Activated B cell treated with CpG ODN at 0.5 μM for 24 hours (primary cell): ENCODE measurements at places on chromosomes 1 and 21. TPM values are rescaled to one million over a fixed set of nuclear protein-coding genes. Genes with fewer than 3 reads are reported as not detected.
A peak's percentile ranks its signal among the peaks of the same experiment; 100 is the strongest.

DNA sequence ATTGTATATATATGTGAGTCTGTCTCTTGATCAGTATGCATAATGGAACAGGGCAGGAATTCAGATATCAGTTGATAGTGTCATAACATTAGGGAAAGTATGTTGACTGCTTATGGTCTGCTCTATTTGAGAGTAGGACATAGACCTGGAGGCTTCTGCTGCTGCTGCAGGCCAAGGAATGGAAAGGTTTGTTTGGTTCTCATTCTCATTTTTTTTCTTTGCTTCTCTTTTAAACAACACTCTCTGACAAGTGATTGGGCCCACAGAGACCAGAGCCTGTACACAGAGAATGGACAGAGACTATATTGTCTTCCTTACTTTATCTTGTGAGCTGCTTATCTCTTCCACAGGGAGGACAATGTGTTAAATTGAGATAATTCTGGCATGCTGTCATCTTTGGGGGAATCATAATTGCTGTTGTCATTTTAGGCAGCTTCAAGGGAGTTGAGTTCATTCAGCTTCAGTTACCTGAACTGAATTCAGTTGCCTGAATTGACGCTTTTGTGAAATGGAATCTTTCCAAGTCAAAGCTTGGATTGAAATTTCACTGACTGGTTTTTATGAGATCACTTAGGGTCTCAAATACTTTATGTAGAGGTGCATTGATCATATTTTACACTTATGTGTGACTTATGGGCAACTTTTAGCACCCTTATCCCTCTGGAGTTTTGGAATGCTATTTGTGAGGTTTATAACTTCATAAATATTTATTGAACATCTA, 16.9 kb downstream of the CAP1 start:
- H3K27me3 ChIP-seq: no peaks in the 10 kb centered on the region
- peaks cover 73% of the 10 kb centered on the region for H3K36me3 ChIP-seq
- no peak for DNase-seq
- H3K27ac ChIP-seq: peak overlapping the region; percentile 72

- DNase-seq: peak; percentile 61
- H3K4me3 ChIP-seq: peak overlapping the region; percentile 89
- no peaks in the 10 kb centered on the region for H3K27me3 ChIP-seq
- H3K36me3 ChIP-seq: no peaks in the 10 kb centered on the region
Measured at GRCh38 chr1:244918421-244919319, 54.3 kb upstream of the HNRNPU start.

DNA sequence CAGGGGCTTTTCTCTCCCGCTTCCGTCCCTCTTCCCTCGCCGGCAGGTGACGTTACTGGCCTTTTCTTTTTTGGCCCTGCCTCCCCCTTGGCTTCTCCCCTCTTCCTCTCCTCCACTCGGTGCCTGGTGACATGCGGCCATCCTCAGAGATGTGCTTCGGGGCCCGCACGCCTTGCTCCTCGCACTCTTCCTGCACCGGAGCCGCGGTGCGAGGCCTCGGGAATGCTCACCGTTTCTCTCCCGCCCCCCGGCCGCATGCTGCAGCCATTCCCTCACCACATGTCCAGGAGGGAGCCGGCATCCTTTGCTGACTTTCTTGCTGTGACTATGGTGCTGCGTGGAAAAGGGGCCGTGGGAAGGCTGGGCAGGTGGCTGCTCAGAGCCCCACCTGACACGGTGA, 39.3 kb downstream of the PDE9A start:
- H3K4me1 ChIP-seq: no peaks in the 10 kb centered on the region
- no peaks in the 10 kb centered on the region for H3K27me3 ChIP-seq
- H3K27ac ChIP-seq: no peak overlapping the region

SLFNL1 gene
- total RNA-seq: 0.39 and 0.47 TPM in 2 replicates

GRCh38 chr1:201655910-201656309, 117.0 kb downstream of the NAV1 start:
- H3K4me1 ChIP-seq: peaks cover 9% of the 10 kb centered on the region
- peaks cover 14% of the 10 kb centered on the region for H3K27me3 ChIP-seq
- DNase-seq: no peak

- H3K4me3 ChIP-seq: no peak overlapping the region
- H3K27ac ChIP-seq: no peak overlapping the region
- no peaks in the 10 kb centered on the region for H3K4me1 ChIP-seq
- no peaks in the 10 kb centered on the region for H3K27me3 ChIP-seq
- no peaks in the 10 kb centered on the region for H3K36me3 ChIP-seq
Measured at GRCh38 chr21:16241016-16241415, 511.2 kb downstream of the USP25 start.

DNA sequence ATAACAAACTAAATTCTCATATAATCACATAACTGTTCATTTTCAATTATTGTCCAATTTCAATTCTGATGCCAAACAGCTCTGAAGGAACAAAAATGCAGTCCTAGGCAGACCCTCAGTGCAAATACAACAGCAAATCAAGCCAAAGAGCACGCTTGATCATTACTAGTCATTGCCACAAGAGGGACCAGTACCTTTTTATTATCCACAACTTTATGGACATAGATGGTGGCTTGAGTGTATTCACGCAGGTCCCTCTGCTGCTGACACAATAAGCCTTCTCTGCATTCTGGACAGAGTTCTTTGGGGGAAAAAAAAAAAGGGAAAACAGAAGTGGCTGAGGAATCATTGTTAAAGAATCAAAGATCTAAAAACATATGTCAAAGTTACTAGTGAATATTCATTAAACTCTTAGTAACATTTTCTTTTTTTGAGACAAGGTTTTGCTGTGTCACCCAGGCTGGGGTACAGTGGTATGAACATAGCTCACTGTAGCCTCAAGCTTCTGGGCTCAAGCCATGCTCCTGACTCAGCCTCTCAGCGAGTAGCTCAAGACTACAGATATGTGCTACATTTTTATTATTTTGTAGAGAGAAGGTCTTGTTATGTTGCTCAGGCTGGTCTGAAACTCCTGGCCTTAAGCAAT, 34.3 kb upstream of the RAP1GAP start:
- no peak overlapping the region for H3K27ac ChIP-seq
- no peak for DNase-seq
- H3K4me1 ChIP-seq: peaks cover 11% of the 10 kb centered on the region
- peaks cover 80% of the 10 kb centered on the region for H3K36me3 ChIP-seq
- H3K4me3 ChIP-seq: no peak overlapping the region

LRRIQ3 gene
- total RNA-seq: 1.00 and 1.5 TPM in 2 replicates

DNA sequence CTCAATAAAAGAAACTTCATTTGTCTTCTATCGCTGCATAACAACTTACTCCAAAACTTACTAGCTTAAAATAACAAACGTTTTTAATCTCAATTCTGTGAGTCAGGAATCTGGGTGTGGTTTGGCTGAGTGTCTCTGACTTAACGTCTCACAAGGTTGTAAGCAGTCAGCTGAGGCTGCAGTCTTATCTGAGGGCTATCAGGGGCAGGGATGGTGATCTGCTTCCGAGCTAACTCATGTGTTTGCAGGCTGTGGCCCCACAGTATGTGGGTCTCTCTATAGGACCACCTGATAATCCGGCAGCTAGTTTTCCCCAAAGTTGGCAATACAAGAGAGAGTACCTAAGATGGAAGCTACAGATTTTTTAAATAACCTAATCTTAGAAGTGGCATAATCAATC, 234.2 kb upstream of the FGGY start:
- DNase-seq: no peak
- no peaks in the 10 kb centered on the region for H3K27me3 ChIP-seq
- peaks cover 30% of the 10 kb centered on the region for H3K4me1 ChIP-seq
- no peak overlapping the region for H3K4me3 ChIP-seq

DNA sequence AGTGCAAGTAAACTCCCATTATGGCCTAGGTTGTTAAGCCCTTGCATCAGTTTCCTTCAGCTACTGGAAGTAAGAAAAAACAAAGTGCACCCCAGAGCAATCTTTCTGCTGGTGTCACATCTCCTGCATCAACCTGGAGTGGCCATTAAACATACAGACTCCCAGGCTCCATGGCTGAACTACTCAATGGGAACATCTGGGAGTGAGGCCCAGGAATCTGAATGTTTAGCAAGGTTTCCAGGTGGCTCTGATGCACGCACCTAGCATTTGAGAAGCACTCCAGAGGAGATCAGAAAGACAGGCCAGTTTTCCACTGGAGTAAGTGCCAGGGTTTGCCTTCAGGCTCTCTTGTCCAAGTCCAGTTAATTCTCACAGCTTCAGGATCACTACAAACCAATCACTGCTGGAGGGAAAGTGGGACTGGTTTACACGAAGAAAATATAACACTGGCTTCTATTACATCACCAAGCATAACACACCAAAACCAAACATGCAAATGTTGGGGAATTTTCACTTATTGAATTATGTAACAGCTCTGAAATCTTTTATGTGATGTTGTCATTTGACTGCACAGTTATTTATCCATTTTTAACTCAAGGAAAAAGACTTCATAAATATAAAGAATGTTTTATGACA, 22.3 kb upstream of the ABCA4 start:
- H3K27me3 ChIP-seq: peaks cover 6% of the 10 kb centered on the region
- no peak overlapping the region for H3K4me3 ChIP-seq
- DNase-seq: no peak
- no peaks in the 10 kb centered on the region for H3K4me1 ChIP-seq
- H3K36me3 ChIP-seq: no peaks in the 10 kb centered on the region
- no peak overlapping the region for H3K27ac ChIP-seq

- H3K27ac ChIP-seq: peak overlapping the region; percentile 71
- DNase-seq: no peak
- H3K4me3 ChIP-seq: peak overlapping the region; percentile 24
- peaks cover 54% of the 10 kb centered on the region for H3K36me3 ChIP-seq
Measured at GRCh38 chr1:145991735-145992412, 4.5 kb downstream of the TXNIP start.

- no peaks in the 10 kb centered on the region for H3K4me1 ChIP-seq
- no peak overlapping the region for H3K27ac ChIP-seq
- no peak for DNase-seq
Measured at GRCh38 chr21:46020581-46020980, 39.0 kb downstream of the COL6A1 start.

DNA sequence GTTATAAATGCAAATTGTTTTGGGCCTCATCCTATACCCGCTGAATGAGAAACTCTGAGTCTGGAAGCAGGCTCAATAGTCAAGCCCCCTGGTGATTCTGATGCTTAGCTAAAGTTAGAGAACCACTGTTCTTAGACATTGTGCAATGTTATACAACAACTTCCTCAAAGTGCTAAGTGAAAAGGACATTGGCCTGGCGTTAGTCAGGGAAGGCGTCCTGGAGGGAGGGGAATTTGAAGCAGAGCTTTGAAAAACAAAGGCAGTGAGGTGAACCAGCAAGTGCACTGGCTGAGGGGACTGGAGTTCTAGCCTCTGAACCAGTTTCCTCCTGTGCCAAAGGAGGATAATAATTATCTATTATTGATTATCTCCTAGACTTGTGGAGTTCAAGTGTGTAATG, 5.1 kb downstream of the CD1D start:
- no peaks in the 10 kb centered on the region for H3K27me3 ChIP-seq
- no peak overlapping the region for H3K27ac ChIP-seq
- peaks cover 48% of the 10 kb centered on the region for H3K4me1 ChIP-seq
- DNase-seq: no peak
- H3K36me3 ChIP-seq: peaks cover 31% of the 10 kb centered on the region

FMO3 gene
- total RNA-seq: not detected in 2 replicates

GRCh38 chr1:78831731-78832360, 174.7 kb downstream of the ADGRL4 start:
- no peak for DNase-seq
- no peak overlapping the region for H3K4me3 ChIP-seq
- H3K27ac ChIP-seq: no peak overlapping the region
- H3K4me1 ChIP-seq: no peaks in the 10 kb centered on the region
- H3K36me3 ChIP-seq: no peaks in the 10 kb centered on the region

GRCh38 chr1:95440511-95440910, 206.5 kb downstream of the RWDD3 start:
- no peaks in the 10 kb centered on the region for H3K4me1 ChIP-seq
- H3K4me3 ChIP-seq: no peak overlapping the region

- peaks cover 25% of the 10 kb centered on the region for H3K4me1 ChIP-seq
- peaks cover 8% of the 10 kb centered on the region for H3K36me3 ChIP-seq
- H3K4me3 ChIP-seq: no peak overlapping the region
- H3K27ac ChIP-seq: no peak overlapping the region
- H3K27me3 ChIP-seq: peaks cover 29% of the 10 kb centered on the region
Measured at GRCh38 chr1:46130606-46131005, 1.8 kb downstream of the PIK3R3 start.

LCE2D gene
- not detected in 2 replicates for total RNA-seq
